Tibial nerve (tissue), 4 donors: ENCODE measurements at places on chromosomes 16 and 17. TPM values are rescaled to one million over a fixed set of nuclear protein-coding genes. Genes with fewer than 3 reads are reported as not detected.

- no peak overlapping the region for H3K4me3 ChIP-seq
- no peak for DNase-seq
- peaks cover 54% of the 10 kb centered on the region for H3K36me3 ChIP-seq
- H3K4me1 ChIP-seq: peaks cover 15% of the 10 kb centered on the region
These were observed 32.4 kb downstream of the MXRA7 start for GRCh38 chr17:76678330-76678729.

- H3K36me3 ChIP-seq: peaks cover 77% of the 10 kb centered on the region
- peaks cover 19% of the 10 kb centered on the region for H3K4me1 ChIP-seq
- no peak overlapping the region for H3K27ac ChIP-seq
- DNase-seq: no peak
- no peak overlapping the region for H3K4me3 ChIP-seq
These were observed 38.8 kb upstream of the TRAP1 start for GRCh38 chr16:3756113-3756512.

DNA sequence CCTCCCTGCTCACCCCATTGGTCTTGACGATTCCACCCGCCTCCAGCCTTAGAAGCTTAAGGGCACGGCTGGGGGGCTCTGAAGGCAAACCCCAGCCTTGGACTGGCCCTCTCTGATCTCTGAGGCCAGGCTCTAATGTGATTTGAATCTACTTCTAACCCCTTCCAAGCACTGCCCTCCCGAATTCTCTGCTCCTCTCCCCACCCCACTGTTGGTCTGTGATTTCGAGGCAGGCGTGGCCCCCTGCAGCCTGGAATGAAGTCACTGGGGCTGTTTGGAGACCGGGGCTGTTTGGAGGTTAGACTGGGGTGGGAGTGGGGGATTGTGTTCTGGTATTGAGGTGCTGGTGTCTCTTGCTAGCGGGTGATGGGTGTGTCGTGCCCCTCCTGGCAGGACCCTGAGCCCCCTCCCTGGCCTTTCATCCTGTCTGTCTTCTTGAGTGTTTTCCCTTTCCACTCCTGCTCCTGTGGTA lies 2.2 kb downstream of the GRB7 start:
- H3K4me3 ChIP-seq: no peak overlapping the region
- no peak overlapping the region for H3K27ac ChIP-seq
- no peak for DNase-seq

- no peak overlapping the region for H3K27ac ChIP-seq
- H3K4me1 ChIP-seq: no peaks in the 10 kb centered on the region
- no peaks in the 10 kb centered on the region for H3K36me3 ChIP-seq
- H3K27me3 ChIP-seq: no peaks in the 10 kb centered on the region
- DNase-seq: no peak
These were observed 75.9 kb upstream of the WSB1 start for GRCh38 chr17:27218041-27218440.

DNA sequence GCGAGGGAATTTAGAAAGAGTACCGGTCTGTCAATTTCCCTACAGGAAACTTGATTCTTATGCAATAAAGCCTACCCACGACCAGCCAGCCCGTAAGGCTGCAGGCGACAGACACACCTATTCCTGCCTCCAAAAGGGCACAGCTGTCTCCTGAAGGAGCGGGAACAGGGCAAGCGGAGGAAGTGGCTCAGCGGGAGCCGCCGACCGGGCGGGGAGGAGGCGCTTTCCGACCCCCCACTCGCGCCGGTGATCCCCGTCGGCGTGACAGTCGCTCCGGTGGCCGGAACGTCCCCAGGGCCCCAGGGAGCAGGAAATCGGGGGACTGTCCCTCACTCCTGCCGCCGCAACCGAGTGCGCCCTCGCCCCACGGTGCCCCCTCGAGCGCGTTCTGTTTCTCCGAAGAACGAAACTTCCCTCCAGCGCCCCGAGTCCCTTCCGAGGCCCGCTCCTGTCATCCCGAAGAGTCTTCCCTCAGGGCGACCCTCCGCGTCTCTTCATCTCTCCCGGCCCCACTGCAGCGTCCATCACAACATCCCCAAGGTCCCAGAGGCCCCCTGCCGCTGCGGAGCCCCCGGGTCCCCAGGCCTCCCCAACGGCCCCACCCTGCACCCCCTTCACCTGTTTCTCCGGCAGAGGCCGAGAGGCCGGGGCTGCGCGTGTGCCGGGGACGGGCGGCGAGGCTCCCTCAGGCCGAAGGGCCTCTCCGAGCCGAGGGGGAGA lies 421 bp downstream of the STAT3 start:
- H3K27ac ChIP-seq: peak overlapping the region; percentile 100
- no peaks in the 10 kb centered on the region for H3K36me3 ChIP-seq
- no peak for DNase-seq
- H3K4me1 ChIP-seq: peaks cover 27% of the 10 kb centered on the region
- H3K4me3 ChIP-seq: peak overlapping the region; percentile 94

DNA sequence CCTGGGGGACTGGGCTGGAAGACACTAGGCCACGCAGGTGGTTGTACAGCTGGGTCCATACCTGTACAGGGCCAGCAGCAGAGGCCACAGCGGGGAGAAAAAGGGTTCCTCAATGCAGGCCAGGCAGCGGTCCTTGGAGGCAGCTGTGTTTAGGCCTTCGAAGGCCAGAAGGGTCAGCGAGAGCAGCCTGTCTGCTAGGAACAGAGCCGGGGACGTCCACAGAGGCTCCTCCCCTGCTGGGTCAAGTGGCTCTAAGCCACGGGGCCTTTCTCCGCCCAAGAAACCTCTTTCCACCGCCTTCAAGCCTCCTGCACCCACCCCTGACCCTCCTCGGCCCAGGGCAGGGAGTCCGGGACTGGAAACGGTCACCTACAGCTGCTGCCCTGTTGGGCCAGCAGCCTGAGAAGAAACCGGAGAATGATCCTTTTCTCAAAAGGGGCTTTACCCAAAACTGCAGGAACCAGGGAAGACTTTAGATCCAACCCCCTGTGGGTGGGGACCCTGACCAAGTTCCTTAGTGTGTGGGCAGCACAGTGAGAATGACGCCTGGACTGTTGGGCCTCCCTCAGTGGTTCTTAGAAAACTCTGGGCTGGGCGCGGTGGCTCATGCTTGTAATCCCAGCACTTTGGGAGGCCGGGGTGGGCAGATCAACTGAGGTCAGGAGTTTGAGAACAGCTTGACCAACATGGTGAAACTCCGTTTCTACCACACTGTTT lies 8.4 kb upstream of the SPATA2L start:
- H3K4me1 ChIP-seq: no peaks in the 10 kb centered on the region
- peak overlapping the region; percentile 42 for H3K27ac ChIP-seq
- H3K36me3 ChIP-seq: no peaks in the 10 kb centered on the region
- no peak for DNase-seq

The NAT9 gene
- total RNA-seq: 78.6 TPM
